ENCODE measurements at places on chromosomes 12 and 14. TPM values are rescaled to one million over a fixed set of nuclear protein-coding genes. Genes with fewer than 3 reads are reported as not detected.

The FBRSL1 gene
- 18.5 TPM for total RNA-seq

GRCh38 chr14:59208224-59208814, 19.9 kb downstream of the DAAM1 start:
- no peak overlapping the region for H3K4me3 ChIP-seq
- peaks cover 11% of the 10 kb centered on the region for H3K4me1 ChIP-seq
- H3K36me3 ChIP-seq: no peaks in the 10 kb centered on the region
- H3K27me3 ChIP-seq: no peaks in the 10 kb centered on the region

GRCh38 chr12:109900752-109901580, 892 bp downstream of the TCHP start:
- peaks cover 17% of the 10 kb centered on the region for H3K4me1 ChIP-seq
- DNase-seq: no peak
- H3K27me3 ChIP-seq: no peaks in the 10 kb centered on the region
- H3K27ac ChIP-seq: peak overlapping the region; percentile 93

GRCh38 chr12:126518596-126519200, 1453.5 kb downstream of the AACS start:
- no peak for DNase-seq
- no peaks in the 10 kb centered on the region for H3K27me3 ChIP-seq
- H3K27ac ChIP-seq: no peak overlapping the region
- H3K36me3 ChIP-seq: no peaks in the 10 kb centered on the region
- H3K4me3 ChIP-seq: no peak overlapping the region

- H3K36me3 ChIP-seq: no peaks in the 10 kb centered on the region
Measured at GRCh38 chr12:57452181-57452936, 2.7 kb upstream of the INHBE start.

DNA sequence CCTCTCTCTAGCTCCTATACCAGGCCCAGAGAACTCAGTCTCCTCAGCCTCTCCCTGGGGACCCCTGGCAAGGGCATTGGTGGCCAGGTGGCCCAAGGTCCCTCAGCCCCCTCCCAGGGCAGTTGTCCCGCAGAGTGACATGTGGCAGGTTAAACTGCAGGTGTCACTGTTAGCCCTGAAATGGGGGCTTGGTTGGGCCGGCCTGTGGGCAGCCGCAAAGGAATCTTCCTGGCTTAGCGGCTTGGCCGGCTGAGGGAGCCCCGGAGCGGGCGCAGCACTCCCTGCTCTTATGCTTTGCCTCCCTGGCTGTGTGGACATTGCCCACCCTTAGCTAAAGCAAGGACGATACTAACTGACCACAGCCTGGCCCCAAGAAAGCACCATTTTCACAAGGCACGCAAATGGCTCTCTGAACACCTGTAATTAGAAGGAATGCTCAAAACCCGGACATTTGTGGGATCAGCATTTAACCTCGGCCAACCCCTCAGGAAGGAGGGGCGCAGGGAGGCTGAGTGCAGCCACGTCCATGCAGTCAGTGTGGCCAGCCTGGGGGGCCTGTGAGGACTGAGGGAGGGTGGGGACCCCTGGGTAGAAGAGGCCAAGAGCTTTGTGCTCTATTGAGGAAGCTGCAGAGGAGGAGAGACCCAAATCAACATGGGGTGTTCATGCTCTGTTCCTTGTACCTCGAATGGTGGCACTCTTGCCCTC, 82.2 kb downstream of the PAPOLA start:
- peak; percentile 84 for DNase-seq
- peaks cover 18% of the 10 kb centered on the region for H3K27me3 ChIP-seq
- H3K4me3 ChIP-seq: no peak overlapping the region
- no peaks in the 10 kb centered on the region for H3K36me3 ChIP-seq
- no peak overlapping the region for H3K27ac ChIP-seq

DNA sequence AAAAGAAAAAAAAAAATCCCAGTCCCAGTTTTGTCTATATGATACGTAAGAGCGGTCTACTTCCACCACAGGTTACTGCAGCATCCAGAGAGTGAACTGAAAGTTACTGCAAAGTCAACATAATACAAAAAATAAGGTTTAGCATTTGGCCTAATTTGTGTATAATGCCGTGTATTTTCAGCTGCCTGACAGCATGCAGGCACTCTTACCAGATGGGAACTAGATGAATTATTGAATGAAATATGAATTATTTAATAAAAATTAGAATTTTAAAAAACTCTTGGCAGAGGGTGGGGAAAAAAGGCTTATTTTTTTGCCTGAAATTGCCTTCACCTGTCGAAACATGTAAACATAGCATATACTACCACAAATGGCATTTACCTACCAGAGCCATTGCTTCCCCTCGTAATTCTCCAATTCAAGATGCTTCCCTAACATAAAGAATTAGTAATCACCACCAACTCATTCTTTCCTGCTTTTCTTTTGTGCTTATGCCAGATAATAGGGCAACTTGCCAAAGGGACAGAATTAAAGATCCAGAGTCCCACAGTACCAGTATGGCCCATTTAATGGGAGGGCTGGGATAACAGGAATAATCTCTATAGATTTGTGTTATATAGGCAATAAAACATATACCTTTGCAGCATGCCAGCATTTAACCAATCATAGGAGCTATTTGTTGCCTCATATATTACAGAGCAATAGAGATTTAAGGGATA, 31.1 kb downstream of the ATF7 start:
- peaks cover 24% of the 10 kb centered on the region for H3K4me1 ChIP-seq
- H3K27me3 ChIP-seq: no peaks in the 10 kb centered on the region
- DNase-seq: no peak
- H3K4me3 ChIP-seq: no peak overlapping the region
- H3K36me3 ChIP-seq: peaks cover 4% of the 10 kb centered on the region

DNA sequence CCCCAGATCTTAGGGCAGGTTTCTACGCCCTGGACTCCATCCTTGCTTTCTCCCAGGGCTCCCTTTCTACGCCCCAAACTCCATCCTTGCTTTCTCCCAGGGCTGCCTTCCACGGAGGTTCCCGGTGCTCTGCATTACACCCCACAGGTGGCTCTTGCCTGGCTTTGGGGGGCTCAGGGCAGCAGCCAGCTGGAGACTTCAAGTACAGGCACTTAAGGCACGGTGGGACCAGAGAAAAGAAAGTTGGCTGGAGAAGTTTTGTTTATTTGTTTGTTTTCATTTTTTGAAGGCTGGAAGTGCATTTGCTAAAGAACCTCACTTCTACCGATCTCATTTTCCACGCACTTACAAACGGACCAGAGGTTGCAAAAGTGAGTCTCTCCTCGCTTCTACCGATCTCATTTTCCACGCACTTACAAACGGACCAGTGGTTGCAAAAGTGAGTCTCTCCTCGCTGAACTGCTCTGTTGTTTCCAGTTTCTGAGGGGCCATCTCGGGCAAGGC, 103.8 kb upstream of the MED13L start:
- H3K27ac ChIP-seq: peak overlapping the region; percentile 68
- no peak overlapping the region for H3K4me3 ChIP-seq
- no peak for DNase-seq
- H3K36me3 ChIP-seq: no peaks in the 10 kb centered on the region
- peaks cover 29% of the 10 kb centered on the region for H3K4me1 ChIP-seq

GRCh38 chr12:1795221-1795784, 25.1 kb upstream of the LRTM2 start:
- H3K27me3 ChIP-seq: no peaks in the 10 kb centered on the region
- H3K27ac ChIP-seq: no peak overlapping the region
- no peak overlapping the region for H3K4me3 ChIP-seq
- H3K36me3 ChIP-seq: no peaks in the 10 kb centered on the region

Data from hepatocyte (in vitro differentiated cells).